ENCODE measurements at places on chromosomes 6 and 20.
A peak's percentile ranks its signal among the peaks of the same experiment; 100 is the strongest.

GRCh38 chr6:166050559-166050958 is 117.1 kb downstream of the TBXT start:
- DNase-seq, result no peak

- DNase-seq, result no peak
Observed at GRCh38 chr6:75791881-75792280, 42.8 kb downstream of the MYO6 start.

DNA sequence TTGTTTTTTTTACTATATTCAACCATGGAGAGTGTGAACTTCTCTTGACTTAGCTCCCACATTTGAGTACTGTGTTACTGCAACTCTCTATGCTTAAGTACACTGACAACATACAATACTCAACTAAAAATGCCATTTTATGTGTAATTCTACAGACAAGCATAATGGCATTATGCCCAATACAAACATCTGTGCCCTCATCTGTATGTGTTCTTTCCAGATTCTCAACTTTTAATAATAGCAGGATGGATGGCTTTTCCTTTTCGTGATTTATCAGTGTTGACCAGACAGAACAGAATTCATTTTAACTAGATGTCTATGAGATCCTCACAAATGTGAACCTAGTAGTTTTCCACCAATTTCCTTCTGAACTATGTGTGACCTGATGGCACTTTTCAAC is 84.2 kb upstream of the MARCKS start:
- no peak for DNase-seq

DNA sequence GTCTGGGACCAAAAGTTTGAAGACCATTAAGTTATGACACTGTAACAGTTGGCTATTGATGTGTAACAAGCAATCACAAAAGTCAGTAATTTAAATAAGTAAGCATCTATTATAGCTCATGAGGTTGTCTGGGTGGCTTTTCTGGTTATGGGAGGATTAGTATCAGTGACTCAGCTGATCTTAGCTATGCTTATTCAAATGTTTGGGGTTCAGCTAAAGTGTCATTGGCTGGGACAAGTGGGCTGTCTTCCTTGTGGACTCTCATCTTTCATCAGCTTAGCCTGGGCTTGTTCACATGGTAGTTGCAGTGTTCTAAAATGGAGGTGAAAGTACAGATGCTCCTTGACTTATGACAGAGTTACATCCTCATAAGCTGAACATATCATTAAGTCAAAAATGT is 74.6 kb upstream of the LAMP5 start:
- no peak for DNase-seq

DNA sequence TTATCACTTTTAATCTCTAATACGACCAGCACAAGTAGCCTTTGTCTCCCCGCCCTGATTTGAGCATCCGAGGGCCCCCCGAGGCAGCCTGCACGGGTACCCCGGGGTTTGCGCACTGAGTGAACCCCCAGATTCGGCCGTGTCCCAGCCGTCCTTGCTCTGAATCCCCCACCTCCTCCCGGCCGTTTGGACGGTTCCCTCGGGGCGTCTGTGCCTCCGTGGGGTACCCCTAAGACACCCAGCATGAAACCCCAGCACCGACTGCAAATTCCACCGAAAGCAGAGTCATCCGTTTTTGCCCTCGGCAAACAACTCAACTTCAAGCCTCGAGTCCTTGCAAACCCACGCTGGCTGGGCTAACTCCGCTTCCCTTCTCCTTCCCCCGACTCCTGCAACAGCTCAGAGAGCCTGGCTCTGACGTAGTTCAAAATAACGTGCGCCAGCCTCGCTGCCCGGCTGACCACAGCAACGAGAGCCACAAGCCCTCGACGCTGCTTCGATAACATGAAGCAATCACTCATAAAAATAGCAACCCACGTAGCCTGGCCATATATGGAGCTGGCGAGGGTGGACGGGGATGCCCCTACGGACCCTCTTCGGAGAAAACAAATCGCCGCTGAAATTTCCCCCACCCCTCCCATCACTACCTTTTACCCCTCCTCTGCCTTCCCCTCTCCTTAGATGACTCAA is 764 bp upstream of the SNAP25 start:
- DNase-seq, result no peak

- DNase-seq, result no peak
Observed at GRCh38 chr20:32111753-32112152, 2.2 kb downstream of the TM9SF4 start.

- DNase-seq, result no peak
Observed at GRCh38 chr20:4748847-4749246, 27.1 kb downstream of the PRND start.

GRCh38 chr6:90458353-90459224 is 128.3 kb downstream of the MAP3K7 start:
- DNase-seq, result peak; percentile 67
